SK-MEL-5 (cell line): ENCODE measurements at places on chromosomes 4 and X.

DNA sequence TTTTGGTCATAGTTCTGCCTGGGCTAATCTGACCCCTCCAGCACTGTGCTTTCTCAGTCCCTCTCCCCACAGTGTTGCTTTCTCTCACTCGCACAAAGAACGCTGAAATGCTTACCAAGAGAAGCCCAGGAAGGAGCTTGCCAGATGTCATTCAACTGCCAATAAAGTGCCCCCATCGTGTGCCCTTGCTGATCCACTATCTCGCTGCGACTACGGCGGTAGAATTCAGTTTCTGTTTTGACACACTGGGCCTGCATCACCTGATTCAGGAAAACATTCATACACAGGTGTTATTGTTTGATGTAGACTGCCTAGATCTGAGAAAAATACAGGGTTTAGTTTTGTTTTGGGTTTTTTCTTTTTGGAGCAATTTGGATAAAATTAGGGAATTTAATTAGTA lies 121.2 kb downstream of the MANBA start:
- DNase-seq = no peak

DNA sequence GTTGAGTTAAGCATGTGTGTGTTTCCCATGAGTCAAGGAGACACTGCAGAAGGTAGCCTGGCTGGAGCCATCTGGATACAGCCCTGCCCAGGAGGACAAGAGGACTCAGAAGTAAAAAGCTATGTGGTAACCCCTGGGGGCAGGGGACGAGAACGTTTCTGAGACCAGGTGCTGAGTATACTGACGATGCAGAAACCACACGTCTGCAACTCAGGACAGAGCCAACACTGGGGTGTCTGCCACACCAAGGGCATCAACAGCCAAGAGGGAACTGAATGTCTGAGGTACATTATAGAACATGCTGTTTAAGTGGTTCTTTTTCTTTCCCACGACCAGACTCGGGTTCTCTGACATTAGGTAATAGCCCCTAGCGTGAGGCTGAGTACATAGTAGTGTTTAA lies 94.1 kb upstream of the GPR34 start:
- no peak for DNase-seq

DNA sequence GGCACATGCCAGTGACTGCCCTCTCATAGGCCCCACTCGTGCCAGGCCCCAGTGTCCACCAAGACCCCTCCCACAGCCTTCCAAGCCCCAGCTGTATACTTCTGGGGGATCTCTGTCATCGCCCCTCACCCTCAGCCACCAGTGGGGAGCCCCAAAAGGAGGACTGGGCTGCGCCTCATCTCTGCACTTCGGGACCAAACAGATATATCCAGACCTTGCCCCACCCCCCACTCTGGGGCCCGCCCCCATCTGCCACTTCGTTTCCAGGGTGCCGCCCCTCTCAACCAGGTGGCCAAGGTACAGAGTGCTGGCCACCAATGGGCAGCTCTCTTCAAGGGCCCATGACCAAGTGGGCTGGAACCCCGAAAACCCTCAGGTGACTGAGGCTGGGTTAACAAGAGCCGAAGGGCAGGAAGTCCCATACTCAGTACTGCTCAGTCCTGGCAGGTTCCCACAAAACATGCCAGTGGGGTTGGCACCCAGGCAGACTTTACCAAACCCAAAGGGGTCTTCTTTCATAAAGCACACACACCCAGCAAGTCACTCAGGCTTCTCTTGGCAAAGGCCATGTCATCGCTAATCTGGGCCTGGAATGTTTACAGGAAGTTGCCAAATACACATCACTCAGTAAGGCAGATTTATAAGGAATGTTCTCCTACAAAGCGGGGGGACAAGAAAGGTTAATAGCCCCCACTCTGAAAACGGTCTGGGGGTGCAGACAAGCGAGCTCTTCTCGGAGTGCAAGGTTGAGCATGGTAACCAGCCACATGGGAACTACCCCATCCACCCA lies 4.4 kb downstream of the ZFYVE28 start:
- DNase-seq = no peak

GRCh38 chr4:144645631-144646522 lies at the start of gene HHIP:
TSS of gene HHIP (plus strand) at chr4:144646156. CDS start at chr4:144646676, 520 bp downstream.
- DNase-seq = no peak

GRCh38 chr4:98473046-98473445 lies 185.4 kb downstream of the TSPAN5 start:
- DNase-seq = no peak

- DNase-seq = peak; percentile 38
Measured at GRCh38 chrX:132651421-132652086, 162.7 kb upstream of the MBNL3 start.

DNA sequence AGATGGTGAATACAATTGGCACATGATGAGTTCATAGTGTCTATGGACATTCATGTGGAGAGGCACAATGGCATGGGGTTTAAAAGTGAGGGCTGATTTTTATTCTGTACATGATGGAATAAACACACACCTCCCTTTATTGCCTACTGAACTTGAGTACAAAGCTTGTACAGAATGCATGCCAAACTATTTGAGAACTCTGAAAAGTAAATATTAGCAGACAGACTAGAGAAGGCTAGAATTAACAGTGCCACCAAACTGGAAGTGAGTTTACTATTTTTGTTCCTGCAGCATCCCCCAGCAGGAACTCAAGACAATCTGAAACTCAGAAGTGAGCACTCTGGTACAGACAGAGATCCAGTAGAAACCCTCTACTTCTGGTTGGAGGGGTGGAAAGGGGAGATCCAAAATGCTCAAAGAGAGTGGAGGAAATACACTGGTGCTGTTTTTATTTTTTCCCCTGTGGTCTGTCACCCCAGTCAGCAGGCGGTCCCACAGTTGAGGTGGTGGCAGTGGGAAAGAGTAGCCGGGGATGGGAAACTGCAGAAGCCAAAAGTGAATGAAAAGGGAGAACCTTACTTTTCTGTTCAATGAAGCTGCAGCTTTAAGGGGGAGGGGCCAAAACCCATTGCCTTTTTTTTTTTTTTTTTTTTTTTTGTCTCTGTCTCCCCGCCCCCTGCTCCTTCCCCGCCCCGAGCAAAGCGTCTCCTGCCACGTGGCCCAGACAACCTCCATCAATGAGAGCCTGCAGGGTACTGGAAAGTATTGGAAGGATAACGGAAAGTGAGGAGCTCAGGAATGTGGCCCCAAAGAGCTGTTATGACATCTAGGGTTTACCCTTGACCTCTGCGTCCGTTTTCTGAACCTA lies 20.5 kb downstream of the AKAP4 start:
- peak; percentile 24 for DNase-seq

DNA sequence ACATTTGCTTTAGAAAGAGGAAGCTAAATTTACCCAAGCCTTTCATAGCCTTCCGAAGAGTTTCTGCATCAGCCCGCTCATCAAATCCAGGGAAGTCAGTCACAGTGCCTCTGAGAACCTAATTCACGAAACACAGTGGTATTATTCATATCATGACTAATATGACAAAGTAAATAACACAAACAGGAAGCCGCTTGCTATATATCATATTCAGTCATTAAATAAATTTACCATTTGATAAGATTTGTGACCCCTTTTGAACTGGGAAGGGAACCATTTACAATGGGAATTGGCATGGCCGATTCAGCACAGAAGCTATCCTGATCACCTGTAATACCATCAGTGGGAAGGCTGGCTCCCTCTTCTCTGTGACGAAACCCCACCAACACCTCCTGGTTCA lies 10.5 kb downstream of the ANXA5 start:
- no peak for DNase-seq

- DNase-seq = peak; percentile 96
Measured at GRCh38 chrX:24242649-24243175, 71.2 kb downstream of the SUPT20HL2 start.

DNA sequence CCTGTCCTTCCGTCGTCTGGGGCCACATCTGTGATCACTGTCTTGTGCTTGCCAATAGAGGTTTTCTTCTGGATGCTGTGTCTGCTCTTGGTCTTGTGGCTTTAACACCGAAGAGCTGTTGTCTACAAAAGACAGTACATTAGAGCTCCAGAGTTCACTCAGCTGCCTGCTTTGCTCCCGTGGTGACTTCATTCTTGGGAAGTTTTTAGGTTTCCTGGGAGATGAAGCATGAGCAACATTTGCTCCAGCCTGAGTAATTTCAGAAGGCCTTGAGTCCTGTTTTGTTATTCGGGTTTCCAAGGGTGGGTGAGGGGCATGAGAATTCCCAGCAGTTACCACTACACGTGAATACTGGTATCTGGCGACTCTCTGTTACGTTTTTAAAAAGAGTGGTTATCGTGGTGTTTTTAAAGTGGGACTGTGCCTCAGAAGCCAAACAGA lies 189.2 kb downstream of the SHROOM3 start:
- DNase-seq = no peak

DNA sequence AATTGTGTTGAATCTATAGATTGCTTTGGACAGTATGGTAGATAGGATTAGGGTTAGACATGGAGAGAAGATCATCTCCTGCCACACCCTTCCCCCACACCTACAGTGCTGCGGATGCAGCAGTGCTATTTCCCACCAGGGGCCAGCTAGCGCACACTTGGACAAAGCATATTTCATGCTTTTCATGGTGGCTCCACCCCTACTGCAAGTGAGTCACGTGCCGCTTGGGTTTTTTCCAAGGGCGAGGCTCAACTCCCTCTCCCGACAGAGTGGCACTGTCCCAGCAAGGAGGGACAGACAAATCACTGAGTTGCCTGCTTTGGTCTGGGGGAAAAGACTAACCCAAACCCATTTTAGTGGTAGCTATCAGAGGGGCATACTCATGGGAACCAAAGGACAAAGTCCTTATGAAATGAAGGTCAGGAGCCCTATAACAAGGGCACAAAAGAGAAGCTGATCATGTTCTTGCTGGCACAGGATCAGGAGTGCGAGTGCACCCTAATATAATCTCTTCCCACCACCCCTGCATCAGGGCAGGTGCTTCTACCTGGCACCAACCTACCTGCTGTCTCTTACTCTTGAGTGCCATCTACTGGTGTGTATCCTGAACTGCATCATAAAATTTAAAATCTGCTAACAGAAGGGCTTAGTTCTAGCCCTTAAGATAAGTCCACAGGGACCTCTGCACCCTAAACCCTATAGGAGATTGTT lies 55.1 kb upstream of the PGAM4 start:
- peak; percentile 68 for DNase-seq

DNA sequence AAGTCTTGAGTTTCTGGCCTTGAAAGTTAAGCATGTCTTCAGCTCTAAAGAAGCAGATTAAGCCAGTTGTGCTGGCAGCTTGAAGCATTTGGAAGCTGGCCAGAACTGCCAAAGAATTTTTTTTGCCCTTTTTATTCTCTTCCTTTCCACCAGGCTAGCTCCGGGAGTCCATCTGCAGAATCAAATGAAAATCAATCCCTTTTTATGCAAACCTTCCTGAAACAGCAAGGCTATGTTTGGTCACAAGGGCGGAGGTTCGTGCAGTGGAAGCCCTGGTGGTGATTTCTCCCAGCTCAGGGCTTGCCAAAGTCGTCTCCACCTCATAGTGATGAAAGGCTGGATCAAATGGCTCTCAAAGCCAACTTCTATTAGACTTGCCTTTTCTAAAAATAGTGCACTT lies 21.6 kb upstream of the C4orf54 start:
- DNase-seq = peak; percentile 49

DNA sequence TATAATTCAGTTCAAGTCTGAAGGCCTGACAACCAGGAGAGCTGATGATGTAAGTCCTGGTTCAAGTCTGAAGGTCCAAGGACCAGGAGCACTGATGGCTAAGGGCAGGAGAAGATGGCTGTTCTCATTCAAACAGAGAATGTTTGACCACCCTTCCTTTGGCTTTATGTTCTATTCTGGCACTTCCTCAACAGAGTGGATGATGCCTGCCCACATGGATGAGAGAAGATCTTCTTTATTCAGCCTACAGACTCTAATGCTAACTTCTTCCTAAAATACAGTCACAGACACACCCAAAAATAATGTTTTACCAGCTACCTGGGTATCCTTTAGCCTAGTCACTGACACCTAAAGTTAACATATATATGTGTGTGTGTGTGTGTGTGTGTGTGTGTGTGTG lies 25.6 kb upstream of the IRF2 start:
- DNase-seq = no peak

DNA sequence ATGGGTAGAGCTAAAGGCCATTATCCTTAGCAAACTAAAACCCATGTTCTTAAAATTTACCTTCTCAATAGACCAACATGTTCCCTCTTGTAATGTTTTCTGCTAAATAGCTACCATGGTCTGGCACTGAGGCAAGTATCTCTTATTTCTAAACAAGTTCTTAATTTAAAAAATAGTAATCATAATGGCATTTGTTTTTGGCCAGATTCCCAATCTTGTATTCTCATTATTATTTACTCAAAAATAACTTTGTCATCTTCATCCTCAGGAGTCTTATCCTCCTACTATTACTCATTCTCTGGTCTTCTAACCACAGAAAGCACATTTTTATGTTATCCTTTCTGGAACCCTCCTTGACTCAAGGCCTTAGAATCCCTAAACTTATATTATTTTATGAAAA lies 931.2 kb downstream of the CCSER1 start:
- no peak for DNase-seq

DNA sequence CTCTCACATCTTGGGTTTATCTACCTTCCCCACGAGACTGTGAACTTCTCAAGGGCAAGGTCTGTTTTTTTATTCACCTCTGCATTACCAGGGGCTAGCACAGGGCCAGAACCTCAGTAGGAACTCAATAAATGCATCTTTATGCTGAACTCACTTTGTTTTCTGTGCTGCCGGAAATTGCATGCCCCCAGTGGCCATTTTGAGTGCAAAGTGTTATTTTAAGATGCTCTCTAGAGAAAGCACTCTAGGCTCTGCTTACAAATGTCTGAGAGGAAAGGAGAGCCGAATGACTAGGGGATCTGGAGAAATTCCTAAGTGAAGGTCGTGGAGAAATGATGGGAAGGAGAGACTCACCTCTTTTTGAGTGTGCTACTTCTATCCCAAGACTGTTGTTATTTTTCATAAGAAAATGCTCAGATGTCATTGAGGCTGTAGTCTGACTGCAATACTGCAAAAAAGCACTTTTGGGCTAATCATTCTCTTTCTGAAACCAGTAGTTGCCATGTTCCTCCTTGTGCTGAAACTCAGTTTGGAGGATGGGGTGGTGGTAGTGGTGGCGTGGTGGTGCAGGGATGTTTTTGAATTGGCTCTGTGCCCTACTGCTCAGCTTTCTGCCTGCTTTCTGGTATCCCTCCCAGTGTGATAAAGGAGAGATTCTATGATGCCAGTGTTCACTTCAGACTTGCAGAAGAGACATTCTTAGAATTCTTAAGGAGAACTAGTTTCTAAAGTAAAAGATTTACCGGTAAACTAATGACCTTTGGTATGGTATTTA lies 41.3 kb downstream of the DOCK11 start:
- DNase-seq = peak; percentile 38
